ENCODE measurements at places on chromosomes 4 and X.

GRCh38 chrX:71148278-71148663 lies 3.6 kb downstream of the NLGN3 start:
- no peak for DNase-seq

DNA sequence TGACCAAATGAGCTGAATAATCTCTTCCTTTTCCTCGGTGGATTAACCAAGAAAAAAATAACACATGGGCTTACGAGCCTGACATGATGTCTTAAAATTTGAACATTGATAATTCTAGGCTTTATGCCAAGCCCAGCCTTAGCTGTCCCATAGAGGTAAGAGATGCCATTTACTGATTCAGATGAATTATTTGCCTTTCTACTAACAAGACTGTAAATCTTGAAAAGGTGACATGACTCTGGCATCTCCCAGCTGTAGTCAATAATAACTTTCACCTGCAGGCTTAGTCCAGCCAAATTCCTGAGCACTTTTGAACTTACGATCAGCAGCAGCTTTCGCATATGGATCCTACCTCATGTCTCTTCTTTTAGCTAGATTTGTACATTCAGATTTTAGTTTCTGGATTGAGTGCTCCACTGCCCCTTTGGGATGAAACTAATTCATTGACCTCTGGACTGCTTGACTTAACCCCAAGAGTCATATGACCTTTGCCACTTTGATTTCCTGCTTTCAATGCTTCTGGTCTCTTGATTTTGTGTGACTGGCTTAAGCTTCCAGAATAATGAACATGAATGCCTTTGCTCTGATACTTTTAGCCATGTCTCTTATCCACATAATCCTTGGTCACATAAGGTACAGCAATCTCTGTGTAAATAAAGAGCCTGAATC lies 876.4 kb upstream of the SLIT2 start:
- DNase-seq = no peak

- no peak for DNase-seq
These were observed 46.0 kb downstream of the USP38 start for GRCh38 chr4:143230683-143231082.

GRCh38 chrX:147847999-147848398 lies 63.7 kb upstream of the FMR1 start:
- DNase-seq = no peak

DNA sequence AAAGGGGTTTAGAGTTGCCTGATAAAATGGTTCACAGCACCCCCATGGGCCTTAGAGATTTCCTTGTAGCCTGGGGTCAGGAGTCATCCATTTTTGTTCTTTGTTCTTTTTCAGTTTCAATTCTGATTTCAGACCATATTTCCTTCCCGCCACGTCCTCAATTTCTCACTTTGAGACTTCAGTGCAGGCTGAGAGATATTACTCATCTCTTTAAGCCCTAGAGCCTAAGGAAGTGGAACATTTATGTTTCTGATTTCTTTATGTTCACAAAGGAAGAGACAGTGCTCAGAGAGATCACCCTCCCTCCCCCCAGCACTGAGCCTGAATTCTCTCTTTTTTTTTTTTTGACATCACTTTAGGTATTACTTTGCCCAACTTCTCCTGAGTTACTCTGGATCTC lies 56.3 kb downstream of the MSN start:
- peak; percentile 62 for DNase-seq

DNA sequence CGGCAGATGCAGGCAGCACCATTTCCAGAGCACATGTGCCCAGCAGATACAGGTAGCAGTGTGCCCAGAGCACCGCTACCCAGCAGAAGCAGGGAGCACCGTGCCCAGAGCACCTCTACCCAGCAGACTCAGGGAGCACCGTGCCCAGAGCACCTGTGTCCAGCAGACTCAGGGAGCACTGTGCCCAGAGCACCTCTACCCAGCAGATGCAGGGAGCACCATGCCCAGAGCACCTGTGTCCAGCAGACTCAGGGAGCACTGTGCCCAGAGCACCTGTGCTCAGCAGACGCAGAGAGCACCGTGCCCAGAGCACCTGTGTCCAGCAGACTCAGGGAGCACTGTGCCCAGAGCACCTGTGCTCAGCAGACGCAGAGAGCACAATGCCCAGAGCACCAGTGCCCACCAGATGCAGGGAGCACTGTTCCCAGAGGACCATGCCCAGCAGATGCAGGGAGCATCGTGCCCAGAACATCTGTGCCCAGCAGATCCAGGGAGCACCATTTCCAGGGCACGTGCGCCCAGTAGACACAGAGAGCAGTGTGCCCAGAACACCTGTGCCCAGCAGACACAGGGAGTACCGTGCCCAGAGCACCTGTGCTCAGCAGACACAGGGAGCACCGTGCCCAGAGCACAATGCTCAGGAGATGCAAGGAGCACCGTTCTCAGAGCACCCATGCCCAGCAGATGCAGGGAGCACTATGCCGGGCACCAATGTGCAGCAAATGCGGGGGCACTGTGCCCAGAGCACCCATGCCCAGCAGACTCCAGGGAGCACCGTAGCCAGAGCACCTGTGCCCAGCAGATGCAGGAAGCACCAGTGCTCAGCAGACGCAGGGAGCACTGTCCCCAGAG lies 236.4 kb downstream of the DHRSX start:
- DNase-seq = no peak

GRCh38 chr4:48315728-48316630 lies 25.4 kb upstream of the SLAIN2 start:
- peak; percentile 47 for DNase-seq

DNA sequence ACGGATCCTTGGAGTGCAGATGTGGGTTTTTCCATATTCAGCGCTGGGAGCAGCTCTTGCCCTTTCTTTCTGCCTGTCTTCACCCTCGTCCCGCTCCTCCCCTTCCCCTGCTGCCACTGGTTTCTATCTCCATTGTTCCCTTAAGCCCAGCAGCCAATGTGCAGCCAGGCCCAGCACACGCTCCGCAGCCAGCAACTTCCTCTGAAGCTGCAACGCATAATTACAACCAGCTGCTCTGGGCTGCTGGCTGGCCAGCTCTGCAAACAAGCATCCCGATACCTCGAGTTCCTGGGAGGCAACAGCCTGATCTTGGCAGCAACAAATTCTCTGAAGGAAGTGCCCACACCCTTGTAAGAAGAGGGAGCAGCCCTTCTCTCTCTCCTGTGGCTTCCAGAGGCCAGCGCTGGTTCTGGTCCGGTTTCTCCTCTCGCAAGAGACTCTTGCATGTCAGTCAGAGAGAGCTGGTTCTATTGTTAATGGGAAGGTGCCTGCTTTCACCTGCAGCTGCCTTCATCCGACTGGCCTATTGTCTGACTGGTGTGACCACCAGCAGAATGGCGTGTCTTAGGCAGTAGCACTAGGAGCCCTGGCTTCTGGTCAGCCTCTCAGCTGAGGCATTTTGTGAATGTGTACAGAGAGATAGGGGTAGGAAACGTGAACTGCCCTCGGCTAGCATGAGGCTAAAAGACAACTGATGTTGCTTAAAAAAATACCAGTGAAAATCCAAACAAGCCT lies 83.8 kb upstream of the MAML3 start:
- no peak for DNase-seq

DNA sequence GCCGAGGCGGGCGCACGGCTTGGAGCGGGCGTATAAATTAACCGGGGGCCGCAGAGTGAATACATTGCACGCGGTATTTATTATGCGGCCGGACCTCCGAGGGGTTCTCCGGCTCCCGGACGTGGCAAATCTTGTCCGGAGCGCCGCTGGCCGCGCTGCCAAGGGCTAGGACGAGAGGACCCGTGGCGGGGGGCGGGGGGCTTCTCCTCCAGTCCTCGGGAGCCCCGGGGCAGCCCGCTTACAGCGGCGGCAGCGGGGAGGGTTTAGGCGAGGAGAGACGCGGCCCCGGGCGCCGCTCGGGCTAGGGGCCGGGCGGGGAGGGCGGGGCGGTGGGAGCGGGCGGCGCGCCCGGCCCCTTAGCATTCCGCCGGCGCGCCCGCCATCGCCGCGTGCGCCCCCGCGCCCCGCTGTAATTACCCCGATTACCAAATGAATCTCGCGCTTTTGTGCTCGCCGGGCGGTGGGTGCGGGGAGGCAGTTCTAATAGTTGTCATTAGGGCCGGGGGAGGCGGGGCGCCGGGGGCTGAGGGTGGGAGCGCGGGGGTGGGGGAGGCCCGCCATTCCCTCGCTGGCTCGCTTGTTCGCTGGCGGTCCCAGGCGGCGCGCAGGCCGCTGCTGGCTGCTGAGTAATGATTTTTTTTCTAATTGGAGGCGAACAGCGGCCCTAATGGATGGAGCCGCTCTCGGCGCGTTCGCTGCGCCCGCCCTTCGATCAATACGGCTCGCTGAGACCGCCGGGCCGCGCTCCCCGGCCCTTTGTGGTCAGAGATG lies 276.6 kb downstream of the BCOR start:
- DNase-seq = no peak

DNA sequence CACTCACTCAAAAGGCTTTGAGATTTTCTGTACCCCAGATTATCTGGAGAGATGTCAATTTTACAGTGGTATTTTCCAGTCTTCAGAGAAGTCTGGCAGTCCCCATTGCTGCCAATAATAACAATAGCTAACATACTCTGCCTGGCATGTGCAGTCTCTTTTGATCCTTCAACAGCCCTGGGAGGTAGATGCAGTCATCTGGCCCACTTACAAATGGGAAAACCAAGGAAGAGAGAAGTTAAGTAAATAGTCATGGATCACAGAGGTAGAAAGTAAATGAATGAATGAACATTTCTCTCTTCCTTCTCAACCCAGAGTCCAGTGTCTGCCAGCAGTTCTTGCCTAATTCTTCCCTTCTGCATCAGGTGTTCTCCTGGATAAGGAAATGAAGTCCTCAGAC lies 113.0 kb upstream of the EDNRA start:
- no peak for DNase-seq

- no peak for DNase-seq
These were observed 112.4 kb upstream of the ARHGAP24 start for GRCh38 chr4:85362550-85362949.

DNA sequence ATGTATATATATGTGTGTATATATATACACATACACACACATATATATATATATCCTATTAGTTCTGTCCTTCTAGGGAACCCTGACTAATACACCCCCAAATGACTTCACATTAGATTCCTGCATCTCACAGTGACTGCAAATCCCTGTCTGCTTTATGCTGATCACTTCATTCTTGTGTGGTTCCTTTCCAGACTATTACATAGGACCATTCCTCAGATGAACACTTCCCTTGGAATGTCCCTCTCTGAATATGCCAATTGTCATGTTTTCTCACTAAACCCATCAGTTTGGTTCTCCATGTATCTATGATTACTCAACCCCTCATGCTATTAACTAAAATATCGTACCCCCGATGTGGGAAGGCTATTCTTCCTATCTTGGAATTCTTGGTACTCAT lies 605.2 kb upstream of the NR3C2 start:
- no peak for DNase-seq

GRCh38 chrX:63765712-63766111 lies 19.3 kb downstream of the ARHGEF9 start:
- no peak for DNase-seq

- peak; percentile 99 for DNase-seq
These were observed 172.0 kb downstream of the PTTG2 start for GRCh38 chr4:38132107-38132673.

DNA sequence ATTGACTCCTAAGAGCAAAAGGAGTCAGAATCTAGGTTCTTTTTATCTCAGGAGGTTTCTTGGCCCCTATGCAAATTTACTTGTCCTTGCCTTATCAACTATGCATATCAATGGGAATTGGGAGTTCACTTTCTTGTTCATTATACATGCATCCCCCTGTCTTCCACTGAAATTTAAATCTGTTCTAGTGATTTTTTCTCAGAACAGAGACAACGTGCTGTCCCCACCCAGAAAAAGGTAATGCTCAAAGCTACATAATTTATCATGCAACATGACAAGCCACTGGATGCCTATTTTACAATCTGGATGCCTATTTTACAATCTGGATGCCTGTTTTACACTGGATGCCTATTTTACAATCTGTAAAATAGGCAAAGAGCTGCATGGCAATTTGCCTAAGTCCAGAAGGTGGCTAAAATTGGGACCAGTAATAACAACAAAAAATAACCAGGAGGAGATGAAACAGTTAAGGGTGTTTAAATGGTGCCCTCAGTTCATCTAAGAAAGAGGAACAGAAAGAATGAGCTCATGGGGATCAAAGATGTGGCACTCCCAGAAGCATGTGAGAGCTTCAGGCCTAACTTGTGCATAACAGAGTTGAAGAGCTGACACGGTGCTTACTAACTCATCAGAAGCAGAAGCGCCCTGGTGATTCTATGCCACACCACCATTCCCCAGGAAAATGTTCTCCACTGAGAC lies 537.8 kb upstream of the BOD1L1 start:
- DNase-seq = peak; percentile 73

GRCh38 chr4:180280076-180280475 lies 1963.1 kb upstream of the TENM3 start:
- no peak for DNase-seq

GRCh38 chr4:162878096-162878495 lies 288.6 kb downstream of the NAF1 start:
- DNase-seq = no peak

DNA sequence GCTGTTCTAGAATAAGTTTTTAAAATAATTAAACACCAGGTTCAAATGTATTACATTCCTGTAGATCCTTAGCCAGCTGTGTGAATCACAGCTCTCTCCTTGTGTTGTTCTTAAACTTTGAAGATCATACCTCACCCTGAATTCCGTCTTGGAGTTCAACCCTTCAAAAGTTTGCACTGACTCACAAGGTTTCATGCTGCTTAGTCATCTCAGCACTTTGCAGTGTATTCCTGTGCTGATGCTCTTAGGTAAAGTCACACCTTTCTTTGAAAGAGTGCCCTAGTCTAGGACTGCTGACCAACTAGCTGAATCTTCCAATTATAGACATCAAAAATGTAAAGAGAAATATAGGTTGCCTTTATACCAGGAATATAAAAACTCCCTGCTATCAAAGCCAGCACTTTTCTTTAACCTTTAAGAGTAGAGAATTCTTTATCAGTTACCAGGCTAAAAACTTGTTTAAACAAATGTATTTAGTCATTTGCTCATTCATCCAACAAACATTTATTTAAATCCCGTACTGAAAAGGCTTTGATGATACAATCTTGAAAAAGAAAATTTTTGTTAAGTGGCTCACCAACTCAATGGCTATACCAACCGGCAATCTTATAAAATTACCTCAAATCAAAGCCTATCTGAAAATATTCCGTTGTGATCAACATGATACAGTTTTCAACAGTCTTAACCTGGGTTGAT lies 169.7 kb downstream of the RAP1GDS1 start:
- DNase-seq = no peak

GRCh38 chr4:37935026-37935425 lies 25.2 kb upstream of the PTTG2 start:
- DNase-seq = no peak
